ENCODE measurements at places on chromosomes 4 and X. TPM values are rescaled to one million over a fixed set of nuclear protein-coding genes. Genes with fewer than 3 reads are reported as not detected.

Gene DGKK
- total RNA-seq: not detected

Gene POLR2B
- 68.4 TPM for total RNA-seq

Gene CXorf49
- total RNA-seq: not detected

Gene MAGED4
- 2.9 TPM for total RNA-seq

Gene GABRE
- 24.4 TPM for total RNA-seq

Gene CYP2U1
- total RNA-seq: 12.2 TPM

Gene JADE3
- 6.6 TPM for total RNA-seq

Gene CLGN
- 0.74 TPM for total RNA-seq
